ENCODE measurements at places on chromosomes 6 and 20.

- DNase-seq, result no peak
Measured at GRCh38 chr6:55868771-55869479, 6.5 kb downstream of the BMP5 start.

DNA sequence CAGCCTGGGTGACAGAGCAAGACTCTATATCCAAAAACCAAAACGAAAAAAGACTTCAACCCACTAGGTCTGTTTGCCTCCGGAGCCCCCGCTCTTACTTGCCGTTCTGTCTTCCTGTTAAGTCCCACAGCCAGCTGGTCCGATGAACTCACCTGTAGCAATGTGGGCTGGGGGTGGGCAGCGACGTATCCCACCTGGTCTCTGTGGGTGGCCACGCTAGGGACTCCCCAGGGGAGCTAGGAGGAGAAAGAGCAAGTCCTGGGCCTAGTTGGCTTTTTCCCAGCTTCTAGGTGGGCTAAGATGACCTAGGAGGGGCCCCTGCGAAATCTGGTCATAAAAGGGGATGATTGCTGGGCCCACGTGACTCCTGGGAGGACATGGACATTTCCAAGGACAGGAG, 166.0 kb upstream of the KCNG1 start:
- no peak for DNase-seq

- no peak for DNase-seq
Measured at GRCh38 chr6:79787626-79788025, 156.5 kb downstream of the SH3BGRL2 start.

- DNase-seq, result no peak
Measured at GRCh38 chr6:145569140-145569539, 166.2 kb downstream of the EPM2A start.

- no peak for DNase-seq
Measured at GRCh38 chr20:51091406-51092195, 68.7 kb upstream of the KCNG1 start.

- no peak for DNase-seq
Measured at GRCh38 chr6:89793586-89793985, 26.0 kb downstream of the MDN1 start.

GRCh38 chr6:138805016-138805765, 9.3 kb downstream of the ECT2L start:
- DNase-seq, result peak; percentile 19

GRCh38 chr6:125111219-125111983, 42.2 kb upstream of the TPD52L1 start:
- DNase-seq, result no peak

DNA sequence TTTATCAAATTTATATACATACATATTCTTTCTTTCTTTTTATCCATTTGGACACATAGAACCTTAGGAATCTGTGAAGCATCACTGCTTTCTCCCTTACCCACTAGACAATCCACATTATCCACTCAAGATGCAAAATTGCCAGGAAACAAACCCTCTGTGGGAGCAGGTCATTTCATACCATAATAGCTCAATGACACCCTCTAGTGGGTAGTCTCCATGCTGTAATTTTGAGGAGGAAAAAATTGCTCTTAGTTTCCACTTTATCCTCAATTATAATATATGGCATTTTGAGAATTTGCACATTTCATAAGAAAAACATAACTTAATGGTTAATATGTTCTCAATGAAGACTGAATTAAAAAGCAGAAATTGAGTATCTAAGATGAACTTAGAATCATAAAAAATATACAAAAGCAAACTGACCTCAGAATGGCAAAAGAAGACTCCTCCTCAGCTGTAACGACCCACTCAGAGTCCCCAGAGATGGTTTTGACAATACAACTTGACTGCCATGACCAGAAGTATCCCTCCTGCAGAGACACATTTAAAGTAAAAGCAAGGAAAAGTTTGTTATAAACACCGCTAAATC, 164.1 kb downstream of the FRK start:
- DNase-seq, result peak; percentile 50

DNA sequence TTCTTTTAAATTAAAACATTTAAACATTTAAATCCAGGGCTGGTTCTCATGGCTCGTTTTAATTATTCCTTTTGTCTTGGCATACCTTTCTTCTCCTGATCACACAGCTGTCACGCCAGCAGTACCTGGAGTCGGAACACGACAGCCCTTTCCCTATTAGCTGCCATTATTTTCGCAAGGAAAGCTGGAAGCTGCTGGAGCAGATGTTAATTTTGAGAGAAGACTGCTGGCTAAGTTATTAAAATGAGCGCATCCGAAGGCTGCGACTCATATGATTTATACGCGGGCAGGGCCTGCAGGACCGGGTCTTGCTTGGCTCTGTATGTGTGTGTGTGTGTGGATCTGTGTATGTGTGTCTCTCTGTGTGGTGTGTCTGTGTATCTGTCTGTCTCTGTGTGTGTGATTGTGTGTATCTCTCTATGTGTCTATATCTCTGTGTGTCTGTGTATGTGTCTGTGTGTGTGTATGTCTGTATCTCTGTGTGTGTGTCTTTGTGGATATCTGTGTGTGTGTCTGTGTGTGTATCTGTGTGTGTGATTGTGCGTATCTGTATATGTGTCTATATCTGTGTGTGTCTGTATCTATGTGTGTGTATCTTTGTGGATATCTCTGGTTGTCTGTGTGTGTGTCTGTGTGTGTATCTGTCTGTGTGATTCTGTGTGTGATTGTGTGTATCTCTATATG, 191.5 kb downstream of the CDH4 start:
- DNase-seq, result no peak

DNA sequence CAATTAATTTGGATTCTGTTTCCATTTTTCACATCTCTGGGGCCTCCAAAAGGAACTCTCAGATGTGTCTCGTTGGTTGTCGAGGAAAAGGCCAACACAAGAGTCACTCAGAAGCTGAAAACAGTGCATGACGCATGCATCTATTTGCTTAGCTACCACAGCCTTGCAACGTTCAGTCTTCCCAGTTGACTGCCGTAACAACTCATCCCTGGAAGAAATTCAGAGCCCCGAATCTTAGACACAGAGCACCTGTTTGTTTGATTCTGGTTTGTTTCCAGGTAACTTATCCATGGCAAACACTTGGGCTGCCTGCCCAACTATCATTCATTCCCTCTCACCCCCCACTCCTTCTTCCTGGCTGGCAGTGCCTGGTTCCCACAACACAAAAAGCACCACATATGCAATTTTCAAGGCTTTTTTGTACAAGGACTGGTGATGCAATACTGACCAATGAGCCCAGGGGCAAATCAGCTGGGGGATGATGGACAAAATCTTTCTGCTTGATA, 60.5 kb downstream of the ZMYND8 start:
- no peak for DNase-seq

- peak; percentile 57 for DNase-seq
Measured at GRCh38 chr6:84282550-84282949, 55.1 kb upstream of the CEP162 start.

- peak; percentile 36 for DNase-seq
Measured at GRCh38 chr6:56752009-56752408, 109.3 kb upstream of the DST start.

- DNase-seq, result peak; percentile 65
Measured at GRCh38 chr6:8219352-8219943, 117.1 kb upstream of the EEF1E1 start.

GRCh38 chr6:143223895-143224294, 163.2 kb downstream of the AIG1 start:
- DNase-seq, result peak; percentile 18

GRCh38 chr6:157760589-157761330, 62.3 kb upstream of the SNX9 start:
- peak; percentile 65 for DNase-seq

GRCh38 chr6:108807928-108808327, 40.3 kb upstream of the ARMC2 start:
- DNase-seq, result no peak

GRCh38 chr20:20606881-20607280, 105.6 kb downstream of the RALGAPA2 start:
- DNase-seq, result no peak

DNA sequence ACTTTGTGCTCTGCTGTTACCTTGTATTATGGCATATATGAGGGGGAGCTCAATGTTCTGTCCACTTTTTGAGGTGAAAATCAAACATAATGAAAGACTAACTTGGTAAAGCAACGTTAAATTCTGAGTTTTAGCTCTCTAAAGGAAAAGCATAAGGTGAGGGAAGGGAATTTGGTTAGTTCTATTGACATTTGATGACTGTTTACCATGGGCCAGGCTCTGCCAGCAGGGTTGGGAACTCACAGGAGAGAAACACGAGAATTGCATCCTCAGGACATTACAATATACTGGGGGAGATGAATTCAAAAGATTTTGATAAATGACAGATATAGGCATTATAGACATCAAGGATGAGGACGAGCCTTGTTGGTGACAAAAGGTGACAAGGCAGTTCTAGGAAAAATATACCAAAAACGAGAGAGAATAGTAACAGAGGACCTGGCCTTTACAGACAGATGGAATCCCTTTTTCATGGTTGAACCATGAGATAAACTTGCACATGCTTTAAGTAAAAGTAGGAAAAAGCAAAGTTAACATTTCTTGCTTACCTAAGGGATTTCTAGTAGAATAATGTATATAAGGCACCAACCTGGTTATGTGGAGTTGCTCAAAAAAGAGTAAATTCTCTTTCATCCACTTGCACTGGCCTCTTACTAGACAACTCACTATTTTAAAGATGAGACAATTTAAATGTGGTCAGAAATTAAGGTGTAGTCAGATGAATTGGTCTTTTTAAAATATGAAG, 191.4 kb downstream of the NKAIN2 start:
- no peak for DNase-seq

DNA sequence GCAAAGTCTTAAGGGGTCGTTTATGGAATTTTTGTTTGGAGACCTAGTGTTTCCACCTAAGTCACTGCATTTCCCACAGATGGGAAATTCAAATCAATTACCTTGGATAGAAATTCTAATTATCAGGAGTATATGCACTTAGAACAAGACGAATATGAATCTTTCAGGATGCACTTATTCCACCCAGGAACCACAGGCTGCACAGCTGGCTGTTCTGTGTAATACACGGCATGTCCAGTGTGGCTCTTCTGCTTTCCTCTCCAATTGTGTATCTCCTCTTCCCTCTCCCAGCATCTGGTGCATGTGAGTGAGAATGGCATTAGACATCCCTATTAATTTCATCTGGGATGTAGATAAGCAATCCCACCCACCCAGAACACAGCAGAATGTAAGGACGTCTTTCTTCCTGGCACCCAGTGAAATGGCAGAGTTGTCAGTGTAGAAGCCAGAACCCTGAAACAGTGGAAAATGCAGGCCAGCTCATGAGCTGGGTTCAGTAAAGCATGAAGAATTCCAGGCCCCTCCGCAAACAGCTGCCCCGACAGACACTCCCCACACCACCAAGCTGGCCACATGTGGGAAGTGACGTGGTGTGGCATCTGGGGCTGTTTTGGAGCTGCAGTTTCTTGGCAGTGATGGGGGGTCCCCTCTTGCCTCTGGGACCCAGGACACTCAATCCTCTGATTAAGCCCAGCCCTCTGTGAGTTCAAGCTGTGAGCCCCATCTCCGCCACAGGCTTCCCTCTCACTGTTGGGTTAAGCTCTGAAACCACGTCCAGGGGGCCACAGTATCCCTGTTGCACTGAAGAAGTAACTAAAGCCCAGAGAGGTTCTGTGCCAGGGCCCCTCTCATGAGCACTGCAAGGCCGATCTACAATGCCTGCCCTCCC, 180.1 kb upstream of the CST7 start:
- DNase-seq, result no peak

GRCh38 chr6:170253226-170253909, 37.5 kb downstream of the DLL1 start:
- no peak for DNase-seq

GRCh38 chr6:112027942-112028674, 25.8 kb upstream of the CCN6 start:
- peak; percentile 16 for DNase-seq

- DNase-seq, result no peak
Measured at GRCh38 chr6:127282184-127282583, 15.5 kb downstream of the RNF146 start.
